Endothelial cell of umbilical vein (primary cell): ENCODE measurements at places on chromosomes 2 and 18. TPM values are rescaled to one million over a fixed set of nuclear protein-coding genes. Genes with fewer than 3 reads are reported as not detected.

DNA sequence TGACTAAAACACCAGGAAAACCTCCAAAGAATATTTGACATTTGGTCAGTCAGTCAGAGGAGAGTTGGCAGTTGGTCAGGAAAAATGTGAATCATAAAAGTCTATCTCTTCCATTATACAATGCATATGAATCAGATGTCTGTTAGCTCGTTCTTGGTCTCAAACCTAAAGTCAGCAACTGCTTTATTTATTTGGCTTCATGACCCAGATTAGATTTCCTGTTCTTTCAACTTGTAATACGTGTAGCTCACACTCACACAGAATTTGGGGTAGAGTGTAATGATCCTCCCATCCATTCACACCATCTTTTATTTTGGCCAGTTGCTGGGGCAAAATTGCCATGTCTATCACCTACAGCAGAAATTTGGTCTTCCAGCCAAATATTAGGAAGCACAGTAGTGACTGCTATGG, 81.9 kb upstream of the COL5A2 start:
- DNase-seq, result peak; percentile 95

- DNase-seq, result peak; percentile 49
Measured at GRCh38 chr2:42795841-42796301, 3.5 kb upstream of the HAAO start.

DNA sequence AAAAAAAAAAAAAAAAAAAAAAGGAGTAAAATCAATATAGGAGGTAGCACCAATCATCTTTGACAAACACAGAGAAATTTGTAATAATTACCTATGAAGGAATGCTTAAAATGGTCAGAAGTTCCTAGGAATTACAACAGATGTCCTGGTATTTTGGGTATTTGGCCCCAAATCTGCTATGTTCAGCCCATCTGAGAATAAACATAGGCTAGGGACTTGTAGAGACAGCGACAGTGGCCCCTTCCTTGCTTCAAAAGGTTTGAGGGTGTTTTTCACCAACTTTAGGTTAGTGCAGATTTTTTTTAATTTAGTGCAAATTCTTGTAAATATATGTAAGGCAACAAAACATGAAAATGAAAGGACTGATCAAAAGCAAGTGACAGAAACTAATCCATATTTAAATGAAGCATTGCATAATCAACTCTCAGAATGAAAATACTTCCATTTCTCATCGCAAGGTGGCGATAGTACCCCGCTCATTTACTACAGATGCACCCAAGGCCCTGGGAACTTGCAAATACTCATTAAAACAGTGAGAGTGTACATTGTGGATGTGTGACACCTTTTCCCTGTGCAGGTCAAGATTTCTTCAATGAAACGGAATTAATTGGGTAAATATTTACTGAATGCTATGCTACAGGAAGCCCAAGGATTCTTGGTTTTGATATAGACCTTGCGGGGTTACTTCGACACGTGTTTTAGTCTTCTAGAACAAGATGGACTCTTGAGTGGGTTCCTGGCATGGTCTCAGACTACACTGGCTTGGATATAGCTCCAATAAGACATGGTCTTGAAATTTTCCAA, 44.6 kb downstream of the FAM124B start:
- DNase-seq, result peak; percentile 82

The CDH19 gene
- total RNA-seq, result not detected in 2 replicates
